MM.1S (cell line): ENCODE measurements at places on chromosomes 6 and 20.

DNA sequence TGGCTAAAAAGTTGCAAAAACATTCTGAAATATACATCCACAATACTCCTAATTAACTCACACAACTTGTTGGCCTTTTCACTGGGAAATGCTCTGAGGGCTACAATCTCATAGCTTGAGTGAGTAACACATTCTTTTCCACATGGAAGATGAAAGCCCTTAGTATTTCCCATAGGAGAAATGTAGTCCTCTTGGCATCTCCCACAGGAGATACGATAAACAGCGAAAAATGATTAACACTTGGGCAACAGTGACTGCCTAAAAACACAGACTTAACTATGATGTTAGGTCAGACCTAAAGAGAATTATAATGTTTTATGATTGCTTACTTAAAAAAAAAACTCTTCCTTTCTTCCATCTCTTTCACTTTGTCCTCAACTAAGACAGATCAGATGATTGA is 9.0 kb downstream of the MYLK4 start:
- DNase-seq: no peak

GRCh38 chr6:19160081-19160730 is 677.0 kb upstream of the ID4 start:
- DNase-seq: no peak

GRCh38 chr20:36052117-36052513 is 83.7 kb downstream of the CNBD2 start:
- DNase-seq: no peak

DNA sequence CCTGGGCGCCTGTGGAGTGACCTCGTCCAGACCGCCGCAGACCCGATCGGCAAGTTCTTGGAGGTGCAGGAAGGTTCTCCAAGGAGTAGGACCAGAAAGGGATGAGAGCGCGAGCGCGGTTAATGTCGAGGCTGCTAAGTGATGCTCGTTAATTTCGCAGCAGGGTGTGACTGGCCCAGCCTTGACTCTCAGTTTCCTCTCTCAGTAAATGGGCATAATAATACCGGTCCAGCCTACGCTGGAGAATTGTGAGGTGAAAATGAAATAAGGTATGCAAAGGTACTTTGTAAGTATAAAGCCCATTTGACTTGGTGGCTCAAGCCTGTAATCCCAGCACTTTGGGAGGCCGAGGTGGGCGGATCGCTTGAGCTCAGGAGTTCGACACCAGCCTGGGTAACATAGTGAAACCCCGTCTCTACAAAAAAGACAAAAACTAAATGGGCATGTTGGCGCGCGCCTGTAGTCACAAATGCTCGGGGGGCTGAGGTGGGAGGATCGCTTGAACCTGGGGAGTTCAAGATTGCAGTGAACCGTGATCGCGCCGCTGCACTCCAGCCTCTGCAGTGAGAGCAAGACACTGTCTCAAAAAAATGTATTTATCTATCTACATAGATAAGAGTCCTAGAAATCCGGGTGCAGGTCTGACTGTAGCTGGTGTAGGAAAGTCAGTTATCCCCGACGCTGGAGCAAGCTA is 634 bp upstream of the BTBD9 start:
- DNase-seq: no peak

GRCh38 chr6:130890521-130890971 is 63.3 kb downstream of the SMLR1 start:
- no peak for DNase-seq

GRCh38 chr6:134714113-134714512 is 235.8 kb downstream of the ALDH8A1 start:
- DNase-seq: no peak

GRCh38 chr6:137218473-137218916 is 690 bp downstream of the IFNGR1 start:
- peak; percentile 51 for DNase-seq

DNA sequence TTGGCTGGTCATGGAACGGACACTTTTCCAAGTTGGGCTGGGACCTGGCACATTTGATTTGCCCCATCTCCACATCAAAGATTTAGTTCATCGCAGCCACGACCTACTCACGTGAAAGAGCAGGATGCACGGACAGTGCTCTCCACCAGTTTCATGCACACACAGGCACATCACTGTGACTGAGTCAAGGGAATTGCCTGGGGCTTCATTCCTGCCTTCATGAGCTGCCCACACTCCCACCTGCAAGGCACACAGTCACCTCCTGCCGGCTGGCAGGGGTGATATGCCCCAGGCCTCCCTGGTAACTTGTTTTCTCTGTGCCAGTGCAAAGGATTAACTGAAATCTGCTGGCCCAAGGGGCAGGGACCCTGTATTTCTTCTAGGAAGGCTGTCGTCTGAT is 23.3 kb upstream of the CST1 start:
- no peak for DNase-seq

DNA sequence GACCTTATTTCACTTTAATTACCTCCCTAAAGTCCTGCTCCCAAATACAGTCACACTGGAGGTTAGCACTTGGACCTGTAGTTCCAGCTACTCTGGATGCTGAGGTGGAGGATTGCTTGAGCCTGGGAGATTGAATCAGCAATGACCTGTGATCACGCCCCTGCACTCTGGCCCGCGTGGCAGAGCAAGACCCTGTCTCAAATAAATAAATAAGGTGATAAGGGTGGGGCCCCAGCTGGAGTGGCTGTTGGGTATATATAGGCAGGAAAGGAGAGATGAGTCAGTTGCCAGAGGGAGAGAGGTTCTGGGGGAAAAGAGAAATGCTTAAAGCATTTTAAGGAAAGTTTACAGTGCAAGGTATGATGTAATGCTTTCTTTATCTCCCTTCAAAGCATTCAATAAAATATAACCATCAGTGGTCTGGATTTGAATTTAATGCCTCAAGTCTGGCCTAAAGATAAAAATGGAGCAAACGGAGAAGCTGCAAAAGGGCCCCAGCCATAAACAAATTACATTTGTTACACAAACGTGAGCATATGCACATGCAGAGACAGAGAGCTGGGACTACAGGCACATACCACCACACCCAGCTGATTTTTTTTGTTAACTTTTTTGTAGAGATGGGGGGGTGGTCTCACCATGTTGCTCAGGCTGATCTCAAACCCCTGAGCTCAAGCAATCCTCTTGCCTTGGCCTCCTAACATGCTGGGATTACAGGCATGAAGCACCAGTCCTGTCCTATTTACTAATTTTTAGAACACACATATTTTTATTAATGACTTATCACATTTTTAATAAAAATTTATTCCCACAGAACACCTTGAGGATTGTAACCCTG is 6.1 kb upstream of the PM20D2 start:
- DNase-seq: no peak

DNA sequence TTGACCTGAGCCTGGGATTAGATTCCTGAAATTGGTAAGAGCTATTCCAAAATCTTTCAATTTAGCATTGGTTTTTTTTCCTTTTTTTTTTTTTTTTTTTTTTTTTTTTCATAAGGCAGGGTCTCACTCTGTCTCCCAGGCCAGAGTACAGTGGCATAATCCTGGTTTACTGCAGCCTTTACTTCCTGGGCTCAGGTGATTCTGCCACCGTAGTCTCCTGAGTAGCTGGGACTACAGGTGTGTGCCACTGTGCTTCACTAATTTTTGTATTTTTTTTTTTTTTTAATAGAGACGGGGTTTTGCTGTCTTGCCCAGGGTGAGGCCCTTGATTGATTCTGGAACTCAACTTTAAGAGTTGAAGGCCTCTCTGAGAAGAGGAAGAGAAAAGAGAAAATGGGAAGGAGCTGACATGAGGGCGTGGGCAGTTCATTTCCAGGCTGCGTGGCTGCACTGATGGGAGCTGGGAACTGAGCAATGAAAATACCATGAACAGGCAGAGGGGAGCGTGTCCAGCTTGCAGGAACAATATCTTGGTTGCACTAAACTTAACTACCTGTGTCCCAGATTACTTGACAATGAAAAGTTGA is 24.6 kb downstream of the KDM1B start:
- DNase-seq: no peak

GRCh38 chr6:43447604-43448003 is 7.7 kb downstream of the DLK2 start:
- DNase-seq: no peak

GRCh38 chr6:119510246-119510645 is 160.7 kb upstream of the MAN1A1 start:
- DNase-seq: no peak

GRCh38 chr6:134035823-134036296 is 16.6 kb downstream of the SLC2A12 start:
- peak; percentile 38 for DNase-seq

DNA sequence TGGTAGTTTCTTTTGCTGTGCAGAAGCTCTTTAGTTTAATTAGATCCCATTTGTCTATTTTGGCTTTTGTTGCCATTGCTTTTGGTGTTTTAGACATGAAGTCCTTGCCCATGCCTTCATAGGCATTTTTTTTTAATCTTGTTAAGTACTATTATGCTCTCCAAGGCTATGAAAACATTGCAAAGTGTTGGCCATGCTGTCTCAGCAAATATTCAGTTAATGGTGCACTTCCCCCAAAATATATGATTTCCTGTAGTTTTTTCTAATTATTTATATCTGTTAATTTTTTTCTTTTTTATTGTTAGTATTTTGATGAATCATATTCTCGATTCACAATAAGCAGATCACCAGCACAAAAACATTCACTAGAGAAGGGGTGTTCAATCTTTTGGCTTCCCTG is 806.1 kb upstream of the FLRT3 start:
- no peak for DNase-seq

DNA sequence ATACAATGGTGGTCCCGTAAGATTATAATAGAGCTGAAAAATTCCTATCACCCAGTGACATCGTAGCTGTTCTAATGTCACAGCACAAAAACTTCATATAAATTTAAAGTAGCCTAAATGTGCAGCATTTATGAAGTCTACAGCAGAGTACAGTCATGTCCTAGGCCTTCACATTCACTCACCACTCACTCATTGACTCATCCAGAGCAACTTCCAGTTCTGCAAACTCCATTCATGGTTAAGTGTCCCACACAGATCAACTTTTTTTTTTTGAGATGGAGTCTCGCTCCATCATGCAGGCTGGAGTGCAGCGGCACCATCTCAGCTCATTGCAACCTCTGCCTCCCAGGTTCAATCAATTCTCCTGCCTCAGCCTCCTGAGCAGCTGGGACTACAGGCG is 20.9 kb upstream of the KCNG1 start:
- DNase-seq: no peak

DNA sequence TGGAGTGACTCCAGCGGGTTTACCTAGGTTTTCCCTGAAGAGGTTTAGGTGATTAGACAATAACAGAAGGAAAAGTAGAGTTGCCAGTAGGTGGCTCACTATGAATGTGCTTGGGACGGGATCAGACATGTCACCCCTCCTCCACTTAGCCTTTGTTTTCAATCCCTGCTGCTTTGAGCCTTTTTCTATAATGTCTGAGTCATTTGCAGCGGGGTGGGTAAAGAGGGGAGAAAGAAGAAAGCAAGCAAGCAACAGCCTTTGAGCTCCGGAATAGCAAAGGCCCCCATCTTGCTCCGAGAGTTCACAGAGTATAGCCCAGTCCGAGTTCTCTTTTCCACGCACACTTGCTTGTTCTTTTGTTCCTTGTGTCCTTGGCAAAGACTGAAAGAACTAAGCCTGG is 129.1 kb downstream of the PACRG start:
- DNase-seq: no peak

DNA sequence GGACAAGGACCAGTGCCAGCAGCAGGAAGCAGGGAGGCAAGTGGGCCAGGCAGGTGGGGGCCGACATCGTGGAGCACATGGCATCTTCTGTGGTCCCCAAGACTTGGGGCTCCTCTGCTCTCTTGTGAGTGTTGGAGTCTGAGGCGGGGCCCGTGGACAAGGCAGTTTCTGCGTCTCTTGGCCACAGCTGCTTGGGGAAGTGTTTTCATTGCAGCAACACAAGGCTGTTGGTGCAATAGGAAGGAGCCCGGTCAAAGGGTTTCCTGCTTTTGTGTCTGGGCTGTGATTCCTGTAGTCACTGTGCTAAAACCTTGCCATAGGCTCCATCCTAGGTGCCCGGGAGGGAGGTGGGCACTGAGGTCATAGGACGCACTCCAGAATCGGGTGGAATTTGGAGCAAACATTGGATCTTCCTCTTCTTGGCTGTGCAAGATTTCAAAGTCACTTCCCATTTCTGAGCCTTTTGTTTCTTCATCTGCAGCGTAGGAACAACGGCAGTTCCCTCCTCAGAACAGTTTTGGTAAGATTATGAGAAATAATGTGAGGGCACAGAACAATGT is at the start of gene SIRPB2:
TSS of gene SIRPB2 (minus strand) at position 140 of the 560 bp plus-strand sequence. CDS start at position 79, 61 bp downstream.
- DNase-seq: no peak

- DNase-seq: peak; percentile 86
Measured at GRCh38 chr20:10940941-10941340, 267.1 kb upstream of the JAG1 start.

GRCh38 chr6:117174835-117175360 is 90.5 kb upstream of the VGLL2 start:
- no peak for DNase-seq

- DNase-seq: no peak
Measured at GRCh38 chr6:66096679-66097078, 389.7 kb upstream of the EYS start.
